ENCODE measurements at places on chromosomes 7 and 10.
A peak's percentile ranks its signal among the peaks of the same experiment; 100 is the strongest.

DNA sequence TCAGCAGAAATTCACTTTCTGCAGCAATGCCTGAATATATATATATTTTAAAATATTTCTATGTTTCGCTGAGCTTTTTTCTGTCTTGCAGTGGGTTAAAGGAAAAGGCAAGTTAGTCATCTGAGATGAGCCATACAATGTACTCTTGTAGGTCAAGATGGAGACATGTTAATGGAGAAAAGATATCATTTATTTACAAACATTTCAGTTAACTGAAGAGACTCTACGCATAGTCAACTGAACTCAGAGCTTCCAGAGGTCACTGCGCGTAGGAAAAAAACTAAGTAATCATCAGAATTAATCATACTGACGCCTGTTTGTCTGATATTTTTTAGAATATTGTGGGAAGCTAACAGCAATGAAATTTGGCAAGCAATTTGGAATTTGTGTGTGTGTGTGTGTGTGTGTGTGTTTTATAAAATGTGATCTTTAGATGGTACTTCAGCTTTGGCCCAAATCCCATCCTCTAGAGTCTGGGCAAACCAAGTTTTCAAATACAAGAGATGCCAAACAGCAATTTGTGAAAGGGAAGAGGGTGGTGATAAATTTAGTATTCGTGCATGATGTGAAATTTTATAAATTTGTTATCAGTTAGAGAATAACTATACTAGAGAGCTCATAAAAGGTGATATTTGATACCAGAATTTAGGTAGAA lies 193.9 kb upstream of the AGR3 start:
- DNase-seq, result no peak

- no peak for DNase-seq
These were observed 299.2 kb upstream of the ZMIZ1 start for GRCh38 chr10:78769526-78769925.

- no peak for DNase-seq
These were observed 155.4 kb downstream of the POU6F2 start for GRCh38 chr7:39133088-39133487.

DNA sequence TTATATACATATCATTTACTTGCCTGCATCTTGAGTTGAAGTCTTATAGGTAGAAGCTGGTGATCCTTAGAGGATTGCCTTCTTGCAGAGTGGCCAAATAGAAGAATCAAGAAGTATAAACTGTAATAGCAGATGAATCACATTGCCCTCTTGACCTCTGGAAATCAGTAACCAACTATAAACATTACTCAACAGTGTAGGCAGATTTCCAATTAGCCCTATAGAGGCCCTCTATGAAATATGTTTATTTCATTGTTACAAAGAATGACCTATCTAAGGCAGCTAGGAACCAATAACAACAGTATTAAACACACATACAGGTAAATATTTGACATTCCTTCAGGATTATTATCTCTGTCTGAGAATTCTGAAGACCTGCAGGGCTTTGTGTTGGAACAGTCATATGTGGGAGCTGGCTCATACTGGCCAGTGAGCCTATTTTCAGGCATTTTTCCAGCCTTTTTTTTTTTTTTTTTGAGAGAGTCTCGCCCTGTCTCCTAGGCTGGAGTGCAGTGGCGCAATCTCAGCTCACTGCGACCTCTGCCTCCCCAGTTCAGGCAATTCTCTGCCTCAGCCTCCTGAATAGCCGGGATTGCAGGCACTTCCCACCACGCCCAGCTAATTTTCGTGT lies 7.2 kb upstream of the SRI start:
- DNase-seq, result no peak

DNA sequence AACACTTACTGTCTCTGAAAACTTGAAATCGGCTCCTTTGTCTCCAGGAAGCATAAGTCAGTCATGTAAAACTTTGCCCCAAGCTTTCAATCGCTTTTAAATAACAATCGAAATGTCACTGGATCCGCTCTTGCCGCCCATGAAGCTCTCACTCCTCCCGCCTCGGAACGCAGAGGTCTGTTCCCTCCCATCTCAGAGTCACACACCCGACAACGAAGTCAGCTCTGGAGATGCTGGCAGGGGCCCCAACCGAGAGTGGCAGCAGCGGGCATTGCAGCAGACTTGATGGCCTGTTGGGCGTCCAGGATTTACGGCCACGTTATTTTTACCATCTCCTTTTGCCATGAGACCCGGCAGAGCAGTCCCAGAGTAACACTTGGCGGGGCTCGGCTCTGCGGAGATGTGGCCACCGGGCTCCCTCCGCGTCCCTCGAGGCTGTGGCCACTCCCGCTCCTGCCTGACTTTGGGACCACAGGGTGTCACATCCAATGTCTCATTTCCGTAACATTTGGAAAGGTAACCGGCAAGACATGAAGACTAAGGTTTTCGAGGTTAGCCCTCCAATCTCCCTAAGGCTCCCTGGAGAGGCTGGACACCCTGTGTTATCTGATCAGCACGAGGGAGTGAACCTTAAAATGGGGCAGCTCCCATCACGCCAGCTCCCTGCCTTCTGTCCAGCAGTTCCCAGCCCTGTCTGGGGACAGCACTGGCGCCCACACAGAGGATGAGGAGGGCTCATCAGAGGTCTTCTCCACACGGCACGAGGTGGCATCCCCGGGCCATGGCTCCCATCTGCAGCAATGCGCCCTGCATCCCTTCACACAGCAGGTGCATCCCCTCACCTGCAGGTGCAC lies 62.8 kb upstream of the ADGRA1 start:
- no peak for DNase-seq

DNA sequence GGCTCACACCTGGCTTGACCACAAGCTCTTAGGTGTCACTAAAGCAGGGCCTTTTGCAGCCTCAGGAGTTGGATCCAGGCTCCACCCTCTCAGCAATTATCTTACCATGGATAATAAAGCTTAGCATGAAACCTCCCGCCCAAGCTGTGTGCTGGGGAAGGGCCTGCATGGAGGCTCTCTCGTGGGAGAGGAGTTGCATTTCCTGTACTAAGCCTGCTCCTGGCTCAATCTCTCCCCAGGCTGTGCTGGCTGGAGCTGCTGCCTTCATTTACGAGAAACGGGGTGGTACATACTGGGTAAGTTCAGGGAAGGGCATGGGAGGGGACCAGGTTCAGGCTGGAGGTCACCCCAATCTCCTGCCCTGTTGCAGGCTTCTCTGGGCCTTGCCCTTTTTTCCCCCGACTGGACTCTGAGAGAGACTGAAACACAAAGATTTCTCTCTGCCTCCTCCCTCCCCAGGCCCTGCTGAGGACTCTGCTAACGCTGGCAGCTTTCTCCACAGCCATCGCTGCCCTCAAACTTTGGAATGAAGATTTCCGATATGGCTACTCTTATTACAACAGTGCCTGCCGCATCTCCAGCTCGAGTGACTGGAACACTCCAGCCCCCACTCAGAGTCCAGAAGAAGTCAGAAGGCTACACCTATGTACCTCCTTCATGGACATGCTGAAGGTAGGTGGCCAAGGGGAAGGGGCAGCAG lies 2.7 kb downstream of the TMEM176A start:
- DNase-seq, result peak; percentile 71

DNA sequence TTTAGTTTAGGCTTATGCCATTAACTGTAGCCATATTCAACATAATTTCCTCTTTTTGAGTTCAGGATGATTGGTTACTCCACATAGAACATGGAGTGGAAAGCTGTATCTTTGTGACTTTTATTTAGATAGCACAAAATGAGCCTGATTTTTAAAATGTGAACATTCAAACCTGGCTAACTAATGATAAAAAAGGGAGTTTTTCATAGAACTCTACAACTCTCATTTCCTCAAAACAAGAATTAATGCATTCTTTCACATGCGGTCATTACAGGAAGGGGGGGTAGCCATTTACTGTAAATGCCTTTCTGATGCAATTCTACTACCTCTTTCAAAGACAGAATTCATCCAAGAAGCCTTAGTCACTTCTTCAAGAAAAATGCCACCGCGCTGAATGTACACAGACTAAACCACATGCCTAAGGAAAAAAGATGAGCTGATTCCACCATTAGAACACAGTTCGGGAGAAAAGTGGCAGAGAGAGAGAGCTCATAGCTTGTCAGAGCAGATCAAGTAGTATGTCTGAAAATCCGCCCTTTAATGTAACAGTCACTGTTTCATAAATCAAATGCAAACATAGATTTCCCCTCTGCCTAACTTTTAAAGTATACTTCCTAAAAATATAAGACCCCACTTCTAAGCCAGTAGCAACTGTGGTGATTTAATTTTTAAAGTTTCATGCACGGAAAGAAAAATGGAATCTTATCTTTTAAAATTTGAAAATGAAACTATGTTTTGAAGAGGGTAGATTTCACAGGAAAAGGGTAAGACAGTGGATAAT lies 226.4 kb upstream of the KLF14 start:
- DNase-seq, result no peak

DNA sequence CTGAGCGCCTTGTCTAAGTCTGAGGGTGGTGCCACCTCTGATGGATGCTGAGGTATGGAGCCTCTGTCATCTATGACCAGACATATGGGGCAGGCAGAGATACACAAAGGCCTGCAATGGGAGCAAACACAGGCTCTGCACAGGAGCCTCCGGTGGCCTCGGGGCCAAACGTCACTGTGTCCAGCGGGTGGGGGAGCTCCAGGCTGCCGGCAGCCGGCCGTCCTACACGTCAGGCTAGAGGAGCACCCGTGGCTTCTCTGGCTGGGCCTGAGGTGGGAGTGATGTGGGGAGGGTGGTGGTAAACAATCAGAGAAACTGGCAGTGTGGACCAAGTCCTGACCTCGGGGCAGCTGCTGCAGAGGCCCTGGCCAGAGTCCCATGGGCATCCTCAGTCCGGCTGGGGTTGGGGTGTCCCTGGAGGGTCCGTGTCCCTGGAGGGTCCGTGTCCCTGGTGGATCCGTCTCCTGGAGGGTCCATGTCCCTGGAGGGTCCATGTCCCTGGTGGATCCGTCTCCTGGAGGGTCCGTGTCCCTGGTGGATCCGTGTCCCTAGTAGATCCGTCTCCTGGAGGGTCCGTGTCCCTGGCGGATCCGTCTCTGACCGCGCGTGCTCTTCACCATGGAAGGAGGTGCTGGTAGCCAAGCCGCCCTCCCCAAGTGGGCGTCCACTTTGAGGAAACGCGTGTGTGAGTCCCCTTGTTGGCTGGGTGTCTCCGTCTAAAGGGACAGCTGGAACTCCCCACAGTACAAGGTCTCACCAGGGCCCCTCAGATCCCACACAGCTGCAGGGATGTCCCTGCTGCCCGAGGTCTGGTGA lies 24.2 kb upstream of the FAM20C start:
- DNase-seq, result no peak

- no peak for DNase-seq
These were observed 16.4 kb downstream of the BLNK start for GRCh38 chr10:96254976-96255375.

DNA sequence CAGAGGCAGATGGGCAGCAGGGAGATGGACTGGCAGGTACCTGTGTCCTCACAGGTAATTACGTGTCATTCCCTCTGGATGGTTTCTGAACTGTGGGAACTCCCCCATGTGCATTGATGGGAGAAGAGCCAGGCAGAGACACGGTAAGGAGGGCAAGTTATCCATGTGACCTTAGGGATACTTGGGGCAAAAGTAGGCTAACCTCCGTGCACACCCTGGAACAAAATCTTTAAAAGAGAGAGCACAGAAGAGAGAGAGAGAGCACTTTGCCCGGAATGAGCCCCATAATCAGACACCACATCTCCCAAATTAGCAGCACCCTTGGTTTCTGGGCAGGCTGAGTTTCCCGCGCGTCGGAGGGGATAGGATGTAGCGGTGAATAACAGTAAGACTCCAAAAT lies 423.2 kb downstream of the PAXIP1 start:
- DNase-seq, result no peak

- DNase-seq, result peak; percentile 72
These were observed 150.6 kb downstream of the CACNB2 start for GRCh38 chr10:18290651-18291313.

- DNase-seq, result no peak
These were observed 42.6 kb upstream of the MYL10 start for GRCh38 chr7:101671371-101672356.

- DNase-seq, result no peak
These were observed 142.8 kb upstream of the CALCR start for GRCh38 chr7:93717217-93717900.

GRCh38 chr10:80520661-80521470 lies 16.8 kb upstream of the SH2D4B start:
- DNase-seq, result no peak

GRCh38 chr7:19060761-19061259 lies 56.6 kb downstream of the TWIST1 start:
- no peak for DNase-seq

- DNase-seq, result no peak
These were observed 215.6 kb downstream of the TAX1BP1 start for GRCh38 chr7:27955596-27955995.

DNA sequence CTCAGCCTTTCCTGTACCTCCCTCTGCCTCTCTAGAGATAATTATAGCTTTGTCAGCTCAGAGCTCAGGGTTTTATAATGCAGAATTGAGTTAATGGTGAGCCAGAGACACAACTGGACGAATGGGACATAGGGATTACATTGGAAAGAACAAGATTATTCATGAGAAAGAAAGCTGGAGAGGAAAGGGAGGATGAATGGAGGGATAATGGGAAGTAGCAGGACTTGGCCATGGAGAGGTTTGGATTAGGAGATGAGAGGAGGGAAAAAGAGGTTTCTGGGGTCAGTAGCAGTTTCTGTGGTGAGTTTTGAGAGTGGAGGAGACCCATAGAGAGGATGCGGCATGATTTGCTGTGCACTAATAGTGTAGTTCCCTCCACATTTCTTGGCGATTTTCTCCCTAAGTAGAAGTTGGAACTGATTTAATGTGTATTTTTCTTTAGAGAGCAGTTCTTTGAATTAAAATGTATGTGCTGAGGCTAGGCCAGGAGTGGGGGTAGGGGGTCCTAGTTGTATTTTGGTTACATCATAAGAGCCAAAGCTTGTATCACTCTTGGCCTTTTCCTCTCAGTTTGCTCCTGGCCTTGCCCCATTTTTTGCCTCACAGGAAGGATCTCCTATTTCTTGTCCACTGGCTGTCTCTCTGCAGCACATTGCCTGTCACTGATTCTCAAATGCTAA lies 107.4 kb downstream of the MKX start:
- DNase-seq, result no peak

DNA sequence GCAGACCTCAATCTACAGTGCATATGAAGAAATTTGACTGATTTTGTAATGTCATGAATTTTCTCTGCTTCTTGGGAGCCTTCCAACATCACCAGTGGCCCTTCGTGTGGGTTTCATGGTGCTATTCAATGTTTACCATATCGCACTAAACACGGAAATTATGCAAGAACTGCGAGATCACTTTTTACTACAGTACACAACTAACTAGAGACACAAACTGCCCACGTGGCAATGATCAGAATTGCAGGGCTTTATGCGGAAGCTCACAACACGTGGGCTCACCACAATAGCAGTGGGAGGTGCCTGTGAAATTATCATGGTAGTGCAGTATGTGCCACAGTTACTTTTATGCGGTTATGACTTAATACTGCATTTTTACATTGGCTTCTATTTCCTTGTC lies 449.7 kb upstream of the KLF6 start:
- no peak for DNase-seq

DNA sequence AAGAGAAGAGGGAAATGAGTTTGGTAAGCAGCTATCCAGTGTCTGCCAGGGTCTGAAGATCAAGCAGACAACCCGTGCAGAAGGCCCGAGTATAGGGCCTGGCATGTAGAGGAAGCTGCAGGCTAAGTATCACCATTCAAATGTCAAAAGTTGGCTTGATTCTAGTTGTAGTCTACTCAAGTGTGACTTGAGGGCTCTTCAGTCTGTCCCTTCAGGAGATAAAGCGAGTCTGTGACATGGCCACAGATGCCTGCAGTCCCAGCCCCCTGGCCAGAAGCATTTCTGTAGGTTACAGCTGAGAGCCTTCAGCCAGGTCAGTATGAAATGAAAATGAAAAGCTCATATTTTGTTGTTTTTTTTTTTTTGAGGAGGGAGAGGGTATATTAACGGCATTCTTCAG lies 97.8 kb upstream of the EEPD1 start:
- DNase-seq, result no peak

- no peak for DNase-seq
These were observed 122.5 kb downstream of the CCNY start for GRCh38 chr10:35458500-35459448.
